NCI-H345 (cell line): ENCODE measurements at places on chromosomes 16 and 17.

DNA sequence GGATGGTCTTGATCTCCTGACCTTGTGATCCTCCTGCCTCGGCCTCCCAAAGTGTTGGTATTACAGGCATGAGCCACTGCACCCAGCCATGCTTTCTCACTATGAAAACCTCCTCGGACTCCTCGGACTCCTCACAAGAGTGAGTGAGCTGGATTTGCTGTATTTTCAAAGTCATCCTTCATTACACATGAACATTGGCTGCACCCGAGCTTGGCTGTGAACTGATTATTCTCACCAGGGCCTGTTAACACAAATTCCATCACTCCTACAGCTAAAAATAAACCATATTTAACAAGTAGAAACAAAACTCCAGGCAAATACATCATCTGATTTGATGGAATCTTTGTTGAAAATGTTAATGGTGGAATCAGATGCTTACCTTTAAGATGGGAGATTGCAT lies 50.3 kb downstream of the PITPNC1 start:
- no peak for DNase-seq

- no peak for DNase-seq
Observed at GRCh38 chr16:89954462-89954861, 5.9 kb downstream of the DEF8 start.

DNA sequence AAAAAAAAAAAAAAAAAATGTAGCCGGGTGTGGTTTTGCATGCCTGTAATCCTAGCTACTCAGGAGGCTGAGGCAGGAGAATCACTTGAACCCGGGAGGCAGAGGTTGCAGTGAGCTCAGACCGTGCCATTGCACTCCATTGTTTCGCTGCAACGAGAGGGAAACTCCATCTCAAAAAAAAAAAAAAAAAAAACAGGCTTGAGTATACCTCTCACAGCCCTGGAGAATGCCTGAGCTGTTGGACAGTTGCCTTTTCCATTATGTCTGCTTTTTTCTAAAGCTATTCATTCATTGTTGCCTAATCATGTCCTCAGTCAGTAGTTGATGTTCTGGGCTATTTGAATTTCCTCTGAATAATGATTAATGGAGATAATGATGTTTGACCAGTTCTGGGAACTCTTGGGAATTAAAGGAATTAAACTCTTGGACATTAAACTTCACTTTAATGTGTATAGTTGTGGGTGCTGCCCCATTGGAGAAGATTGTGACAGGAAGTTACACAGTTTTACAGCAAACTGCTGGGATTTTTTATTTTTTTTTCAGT lies 11.8 kb downstream of the HMOX2 start:
- no peak for DNase-seq

GRCh38 chr16:64225036-64225435 lies 896.8 kb downstream of the CDH11 start:
- no peak for DNase-seq

GRCh38 chr17:7307686-7308624 lies 527 bp downstream of the EIF5A start:
- no peak for DNase-seq

GRCh38 chr17:9331279-9332131 lies 244.1 kb downstream of the STX8 start:
- DNase-seq = no peak

DNA sequence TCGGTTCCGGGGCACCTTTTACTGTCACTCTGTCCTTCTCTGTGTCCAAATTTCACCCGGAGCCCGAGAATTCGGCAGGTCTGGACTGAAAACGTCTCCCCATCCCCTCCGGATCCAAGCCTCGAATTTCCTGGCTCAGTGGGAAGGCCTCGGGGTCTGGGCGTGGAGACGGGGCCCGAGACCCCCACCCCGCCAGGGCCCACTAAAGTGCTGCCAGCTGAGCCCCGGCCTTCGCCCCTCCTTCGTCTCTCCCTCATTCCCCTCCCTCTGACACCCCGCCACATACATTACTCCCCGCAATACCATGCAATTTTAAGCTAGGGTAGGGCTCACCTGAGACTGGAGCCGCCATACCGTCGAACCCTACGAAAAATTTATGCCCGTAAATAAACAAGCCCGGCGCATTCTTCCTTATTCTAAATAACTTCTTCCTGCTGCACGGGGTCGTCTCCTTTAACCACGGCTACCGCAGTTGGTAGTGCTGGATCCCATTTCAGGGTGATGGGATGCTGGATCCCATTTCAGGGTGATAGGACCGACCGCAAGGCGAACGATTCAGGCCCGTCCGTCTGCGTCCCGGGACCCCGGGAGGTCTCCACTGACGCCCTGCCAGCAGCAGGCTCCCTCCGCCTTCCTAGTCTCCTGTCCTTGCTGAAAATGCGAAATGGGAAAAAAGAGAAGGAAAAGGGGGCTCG lies 4.4 kb upstream of the OR1F1 start:
- DNase-seq = no peak

DNA sequence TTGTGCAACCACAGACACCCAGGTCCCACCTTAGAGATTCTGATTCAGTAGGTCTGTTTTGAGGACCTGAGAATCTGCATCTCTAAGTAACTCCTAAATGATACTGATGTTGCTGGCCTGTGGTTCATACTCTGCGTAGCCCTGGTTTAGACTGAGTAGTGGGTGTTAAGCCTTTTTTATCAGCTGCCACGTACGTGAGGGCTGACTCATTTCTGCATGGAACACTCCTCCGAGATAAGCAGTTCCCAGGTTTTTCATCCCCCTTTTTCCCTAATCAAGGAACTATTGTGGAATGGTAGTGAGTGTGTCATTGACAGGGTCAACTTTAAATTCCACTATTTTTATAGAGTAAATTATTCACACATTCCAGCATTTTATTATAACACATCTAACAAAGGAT lies 26.1 kb downstream of the CDRT4 start:
- DNase-seq = no peak

DNA sequence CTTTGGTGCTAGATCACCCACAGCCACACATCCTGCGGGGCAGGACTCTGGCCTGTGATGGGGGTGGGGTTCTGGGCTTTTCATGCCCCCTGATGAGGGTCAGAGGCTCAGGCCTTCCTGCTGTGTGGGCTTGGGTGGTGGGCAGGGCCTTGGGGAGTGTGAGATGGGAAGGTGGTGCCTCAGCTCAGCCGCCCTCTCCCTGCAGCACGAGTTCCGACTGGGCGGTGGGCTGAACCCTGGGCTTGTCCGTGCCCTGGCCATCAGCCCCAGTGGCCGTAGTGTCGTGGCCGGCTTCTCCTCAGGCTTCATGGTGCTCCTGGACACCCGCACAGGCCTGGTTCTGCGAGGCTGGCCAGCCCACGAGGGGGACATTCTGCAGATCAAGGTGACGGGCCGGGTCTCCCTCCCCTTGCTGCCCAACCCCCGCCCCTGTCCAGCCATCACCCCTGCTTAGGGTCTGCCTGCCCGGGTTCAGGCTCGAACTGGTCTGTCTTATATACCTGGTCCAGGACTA lies 6.8 kb upstream of the SERPINF2 start:
- DNase-seq = no peak

DNA sequence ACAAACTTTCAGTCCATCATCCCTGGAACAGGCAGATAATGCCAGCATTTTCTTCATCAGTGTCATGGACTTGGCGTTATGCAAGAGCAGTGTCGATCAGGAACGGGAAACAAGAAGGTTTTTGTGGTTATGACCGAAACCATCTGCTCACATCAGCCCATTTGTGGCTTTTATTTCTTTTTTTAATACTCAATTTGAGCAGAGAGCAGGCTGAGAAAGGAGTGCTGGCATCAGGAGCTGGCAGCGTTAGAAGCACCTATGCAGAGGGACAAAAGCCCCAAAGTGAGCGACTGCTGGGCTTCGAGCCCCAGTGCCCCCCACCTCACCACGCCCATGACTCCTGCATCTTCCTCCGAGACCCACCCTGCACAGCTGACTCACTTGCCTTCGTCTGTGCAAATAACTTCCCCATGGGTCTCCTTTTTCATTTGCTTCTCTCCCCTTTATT lies 16.2 kb upstream of the CD300E start:
- DNase-seq = no peak

- no peak for DNase-seq
Observed at GRCh38 chr17:39011907-39012468, 44.8 kb upstream of the FBXO47 start.
